ENCODE measurements at places on chromosomes 1 and 21. TPM values are rescaled to one million over a fixed set of nuclear protein-coding genes. Genes with fewer than 3 reads are reported as not detected.

Gene CFHR1
- 0.50 TPM for total RNA-seq

Gene C4BPA
- total RNA-seq: not detected

Gene SRRM1
- total RNA-seq: 28.5 TPM

Gene KCNE2
- total RNA-seq: not detected

Gene VANGL2
- not detected for total RNA-seq

Gene SLC45A1
- 2.3 TPM for total RNA-seq

Gene CLCN6
- total RNA-seq: 19.3 TPM

Gene OR2L8
- total RNA-seq: not detected

Gene KRTAP12-2
- not detected for total RNA-seq

Gene RGL1
- total RNA-seq: 16.2 TPM

Gene PAPPA2
- total RNA-seq: 4.1 TPM

Gene TTC39A
- total RNA-seq: 0.51 TPM
